Vagina (tissue), 2 donors: ENCODE measurements at places on chromosomes 4 and X.

DNA sequence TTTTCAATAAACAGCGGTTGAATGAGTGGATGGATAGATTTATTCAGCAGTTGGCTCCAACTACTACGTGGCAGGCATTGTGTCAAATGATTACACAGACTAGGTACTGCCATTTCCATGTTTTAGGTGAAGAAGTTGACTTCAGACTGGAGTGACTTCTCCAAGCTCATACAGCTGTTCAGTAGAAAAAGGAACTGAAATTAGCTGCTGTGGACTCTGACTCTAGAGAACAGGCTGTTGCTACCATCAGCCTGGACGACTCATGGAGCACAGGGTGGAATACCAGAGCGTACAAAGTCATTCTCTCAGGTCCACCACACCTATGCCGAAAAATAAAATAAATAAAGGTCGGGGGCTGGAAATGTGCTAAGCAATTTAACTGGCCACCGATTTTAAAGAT, 45.3 kb downstream of the TENM3 start:
- DNase-seq: no peak

- DNase-seq: no peak
Observed at GRCh38 chrX:16100673-16101072, 22.7 kb upstream of the GRPR start.

GRCh38 chr4:34412233-34412632, 1832.1 kb downstream of the ARAP2 start:
- no peak for DNase-seq

- no peak for DNase-seq
Observed at GRCh38 chr4:110945600-110945999, 322.7 kb upstream of the PITX2 start.

GRCh38 chrX:53704294-53704693, 17.8 kb upstream of the HUWE1 start:
- no peak for DNase-seq

GRCh38 chr4:118888666-118889311, at the start of gene SYNPO2:
SYNPO2 (plus strand) TSS chr4:118888854; CDS start chr4:118889037, 183 bp downstream.
- peak; percentile 93 for DNase-seq

DNA sequence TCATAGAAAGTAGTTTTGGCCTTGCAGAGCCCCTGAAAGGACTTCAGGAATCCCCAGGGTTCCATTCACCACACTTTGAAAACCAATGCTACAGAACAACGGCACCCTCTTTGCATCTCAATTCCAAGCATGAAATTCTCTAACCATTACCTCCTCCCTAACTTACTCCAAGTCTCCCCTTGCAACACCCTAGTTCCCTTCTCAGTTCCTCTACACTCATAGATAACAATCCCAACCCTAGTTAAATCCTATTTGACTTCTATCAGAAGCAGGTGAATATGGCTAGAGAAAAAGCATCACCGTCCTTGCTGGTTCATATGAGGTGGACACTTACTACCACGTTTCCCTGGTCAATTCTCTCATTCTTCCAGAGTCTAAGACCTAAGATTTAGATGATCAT, 2.4 kb downstream of the RCHY1 start:
- no peak for DNase-seq

- no peak for DNase-seq
Observed at GRCh38 chr4:89413518-89413917, 105.9 kb upstream of the GPRIN3 start.

- DNase-seq: no peak
Observed at GRCh38 chrX:19579485-19579884, 64.2 kb upstream of the MAP3K15 start.

- no peak for DNase-seq
Observed at GRCh38 chr4:41448934-41449333, 89.0 kb upstream of the LIMCH1 start.

- no peak for DNase-seq
Observed at GRCh38 chr4:52263607-52264006, 212.5 kb downstream of the SPATA18 start.

- no peak for DNase-seq
Observed at GRCh38 chrX:72604705-72605104, 32.1 kb upstream of the HDAC8 start.

DNA sequence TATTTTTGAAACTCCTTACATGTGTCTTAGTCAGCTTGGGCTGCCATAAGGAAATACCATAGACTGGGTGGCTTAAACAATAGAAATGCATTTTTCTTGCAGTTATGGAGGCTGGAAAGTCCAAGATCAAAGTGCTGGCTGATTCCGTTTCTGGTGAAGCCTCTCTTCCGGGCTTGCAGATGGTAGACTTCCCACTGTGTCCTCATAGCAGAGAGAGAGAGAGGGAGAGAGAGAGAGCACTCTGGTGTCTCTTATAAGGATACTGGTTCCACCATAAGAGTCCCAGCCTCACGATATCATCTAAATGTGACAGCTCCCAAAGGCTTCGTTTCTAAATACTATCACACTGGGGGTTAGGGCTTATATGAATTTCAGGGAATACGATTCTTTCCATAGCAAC, 39.7 kb downstream of the ENPEP start:
- DNase-seq: no peak

DNA sequence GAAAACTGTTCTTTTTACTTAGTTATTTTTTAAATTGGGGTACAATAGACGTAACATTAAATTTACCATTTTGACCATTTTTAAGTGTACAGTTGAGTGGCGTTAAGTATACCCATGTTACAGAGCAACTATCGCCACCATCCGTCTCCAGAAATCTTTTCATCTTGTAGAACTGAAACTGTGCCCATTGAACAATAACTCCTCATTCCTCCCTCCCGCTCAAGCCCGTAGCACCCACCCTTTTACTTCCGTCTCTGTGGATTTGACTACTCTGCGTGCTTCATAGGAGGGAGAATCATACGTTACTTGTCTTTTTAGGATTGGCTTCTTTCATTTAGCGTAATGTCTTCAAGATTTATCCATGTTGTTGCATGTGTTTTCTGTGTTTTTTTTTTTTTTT, 55.3 kb downstream of the TMEM131L start:
- no peak for DNase-seq

DNA sequence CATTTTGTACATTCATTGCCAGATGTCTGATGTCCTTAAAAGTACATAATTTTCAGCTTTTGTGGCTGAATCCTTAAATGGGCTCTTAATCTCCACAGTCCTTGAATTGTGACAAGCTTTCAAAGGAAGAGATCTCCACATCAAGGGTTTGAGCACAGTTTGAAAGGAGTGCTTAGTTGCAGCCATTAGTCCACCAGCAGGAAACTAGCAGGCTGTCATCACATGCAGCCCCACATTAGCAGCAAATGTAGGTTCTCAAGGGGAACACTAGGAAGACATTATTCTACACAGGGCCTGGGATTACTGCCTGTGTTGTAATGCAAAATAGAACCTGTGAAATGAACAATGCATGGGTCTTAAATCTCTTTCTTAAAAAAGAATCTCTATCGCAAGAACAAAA, 173.2 kb downstream of the CBLL2 start:
- DNase-seq: no peak

GRCh38 chrX:76029385-76029784, 143.5 kb upstream of the PBDC1 start:
- DNase-seq: no peak

GRCh38 chr4:79025170-79025569, 85.9 kb upstream of the PAQR3 start:
- no peak for DNase-seq

- DNase-seq: no peak
Observed at GRCh38 chr4:53640576-53641453, 49.5 kb upstream of the LNX1 start.

GRCh38 chrX:31499109-31499508, 427.3 kb upstream of the FTHL17 start:
- DNase-seq: no peak

- DNase-seq: no peak
Observed at GRCh38 chr4:10072420-10073017, 44.1 kb downstream of the WDR1 start.
